ENCODE measurements at places on chromosomes 5 and 9.

- no peak for DNase-seq
Measured at GRCh38 chr9:734831-735511, 106.5 kb upstream of the DMRT1 start.

GRCh38 chr9:5665059-5665458 is 36.2 kb downstream of the RIC1 start:
- no peak for DNase-seq

GRCh38 chr5:178196281-178196812 is 8.0 kb upstream of the HNRNPAB start:
- DNase-seq, result peak; percentile 23

- DNase-seq, result no peak
Measured at GRCh38 chr5:161058781-161059180, 206.8 kb upstream of the ATP10B start.
